ENCODE measurements at places on chromosomes 2 and 18. TPM values are rescaled to one million over a fixed set of nuclear protein-coding genes. Genes with fewer than 3 reads are reported as not detected.

TCF7L1 gene
- 3.5 TPM for total RNA-seq

C2orf15 gene
- total RNA-seq = 0.28 TPM

ITGB6 gene
- 0.07 TPM for total RNA-seq

MARCO gene
- total RNA-seq = not detected

ZNF804A gene
- total RNA-seq = not detected

ABCG8 gene
- total RNA-seq = not detected

MC4R gene
- total RNA-seq = not detected

EPHA4 gene
- total RNA-seq = 33.4 TPM

C2orf66 gene
- total RNA-seq = 0.07 TPM

UGT1A10 gene
- total RNA-seq = not detected

LRP2 gene
- total RNA-seq = under 0.01 TPM

GRCh38 chr2:1588978-1589621 is 155.2 kb downstream of the PXDN start:
- no peak for DNase-seq

DNA sequence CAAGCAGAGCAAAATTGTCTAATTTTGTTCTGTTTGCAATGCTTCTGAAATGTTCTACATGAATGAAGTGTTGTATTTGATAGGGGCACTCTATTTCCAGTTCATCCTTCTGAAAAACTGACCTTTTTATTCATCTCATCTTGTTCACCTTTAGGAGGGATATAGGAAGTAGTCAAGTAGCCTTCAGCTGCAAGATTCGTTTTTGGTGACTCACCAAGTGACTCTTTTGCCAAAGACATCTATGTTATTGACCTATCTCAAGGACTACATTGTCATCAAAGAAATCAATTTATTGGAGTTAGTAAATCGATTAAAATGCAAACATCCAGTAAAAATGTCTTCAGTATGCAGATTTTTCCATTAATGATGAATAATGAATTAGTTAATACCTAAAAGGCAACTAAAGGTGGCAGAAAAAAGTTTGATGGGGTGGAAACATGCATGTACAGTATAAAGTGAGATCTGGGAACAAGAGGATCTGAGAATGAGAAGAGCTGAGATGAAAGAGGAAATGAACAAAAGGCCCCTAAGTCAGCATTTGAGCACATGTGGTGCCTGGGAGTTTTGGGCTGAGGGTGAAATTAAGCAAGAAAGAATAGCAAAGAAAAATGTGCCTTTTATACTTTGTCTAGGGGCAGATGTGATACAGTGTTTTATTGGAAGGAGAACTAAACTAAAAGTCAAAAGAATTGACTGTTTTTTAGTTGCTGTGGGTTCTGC is 255.1 kb upstream of the LINC00305 start:
- DNase-seq = no peak

GRCh38 chr2:102736410-102737409 is 25.1 kb upstream of the TMEM182 start:
- no peak for DNase-seq

GRCh38 chr2:145692971-145693478 is 1173.1 kb upstream of the ZEB2 start:
- no peak for DNase-seq

DNA sequence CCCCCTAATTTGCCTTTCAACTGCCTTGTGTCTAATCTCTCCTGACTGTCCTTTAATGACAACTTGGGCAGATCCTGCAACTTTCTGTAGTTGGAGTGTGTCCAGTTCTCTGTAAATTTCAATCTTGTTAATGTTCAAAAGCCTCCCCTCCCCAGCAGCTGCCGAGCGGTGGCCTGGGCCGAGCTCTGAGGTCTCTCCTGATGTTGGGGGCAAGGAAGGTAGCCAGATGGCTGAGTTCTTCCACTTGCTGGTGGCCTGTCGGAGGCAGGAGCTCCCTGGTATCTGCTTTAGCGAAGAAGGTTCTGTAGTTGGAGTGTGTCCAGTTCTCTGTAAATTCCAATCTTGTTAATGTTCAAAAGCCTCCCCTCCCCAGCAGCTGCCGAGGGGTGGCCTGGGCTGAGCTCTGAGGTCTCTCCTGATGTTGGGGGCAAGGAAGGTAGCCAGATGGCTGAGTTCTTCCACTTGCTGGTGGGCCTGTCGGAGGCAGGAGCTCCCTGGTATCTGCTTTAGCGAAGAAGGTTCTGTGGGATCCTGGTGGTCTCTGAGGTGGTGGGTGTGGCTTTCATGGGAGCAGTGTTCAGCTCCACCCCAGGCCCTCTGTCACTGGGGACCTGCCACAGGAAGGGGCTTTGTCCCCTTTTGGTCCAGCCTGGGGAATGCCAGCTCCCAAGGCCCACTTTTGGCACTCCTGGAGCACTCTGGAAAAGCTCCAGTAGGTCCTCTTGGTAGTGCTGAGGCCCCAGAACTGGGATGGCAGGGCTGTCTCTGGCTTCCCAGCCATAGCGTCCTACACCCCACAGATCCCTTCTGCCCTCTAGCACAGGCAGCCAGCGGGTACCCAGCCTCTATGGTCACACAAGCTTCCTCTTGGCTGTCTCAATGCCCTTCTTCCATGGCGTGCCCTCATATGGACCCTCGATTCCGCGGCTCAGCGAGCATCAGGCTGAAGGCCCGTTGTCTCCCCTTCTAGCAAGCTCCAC is 211.9 kb downstream of the ALPK2 start:
- DNase-seq = no peak

GRCh38 chr2:64212801-64213321 is 68.6 kb upstream of the PELI1 start:
- DNase-seq = no peak

DNA sequence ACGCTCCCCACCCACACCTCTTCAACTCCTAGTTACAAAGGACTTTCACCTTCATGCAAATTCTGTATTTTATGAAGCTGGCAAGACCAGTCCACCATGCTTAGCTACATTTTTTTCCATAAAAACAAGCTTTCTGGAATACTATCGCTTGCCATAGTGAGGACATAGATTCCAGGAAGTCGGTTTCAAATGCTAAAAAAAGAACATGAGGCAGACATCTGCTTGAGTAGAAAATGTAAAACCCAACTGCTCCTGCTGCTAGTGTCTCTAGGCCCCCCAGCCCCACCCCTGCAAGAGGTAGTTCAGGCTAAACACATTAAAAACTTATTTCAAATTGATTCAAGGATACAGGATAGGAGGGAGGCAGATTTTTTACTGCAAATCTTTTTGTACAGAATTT is 148.9 kb downstream of the SMAD2 start:
- DNase-seq = no peak

DNA sequence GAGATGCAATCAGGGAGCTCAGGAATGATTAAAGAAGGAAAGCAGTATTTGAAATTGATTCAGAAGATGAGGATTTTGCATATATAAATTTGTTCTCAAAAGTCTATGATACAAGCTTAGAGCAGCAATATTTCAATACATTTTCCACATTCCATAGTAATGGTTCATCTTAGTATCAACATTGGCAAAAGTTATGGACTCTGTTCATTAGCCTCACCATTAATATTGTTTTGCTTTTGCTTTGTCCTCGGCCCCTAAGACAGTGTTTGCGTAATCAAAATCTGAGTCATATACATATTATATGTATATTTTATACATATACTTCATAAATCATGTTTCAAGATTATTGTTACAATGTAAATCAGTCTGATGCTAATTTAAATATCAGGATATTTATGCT is 176.6 kb downstream of the CNTNAP5 start:
- no peak for DNase-seq

DNA sequence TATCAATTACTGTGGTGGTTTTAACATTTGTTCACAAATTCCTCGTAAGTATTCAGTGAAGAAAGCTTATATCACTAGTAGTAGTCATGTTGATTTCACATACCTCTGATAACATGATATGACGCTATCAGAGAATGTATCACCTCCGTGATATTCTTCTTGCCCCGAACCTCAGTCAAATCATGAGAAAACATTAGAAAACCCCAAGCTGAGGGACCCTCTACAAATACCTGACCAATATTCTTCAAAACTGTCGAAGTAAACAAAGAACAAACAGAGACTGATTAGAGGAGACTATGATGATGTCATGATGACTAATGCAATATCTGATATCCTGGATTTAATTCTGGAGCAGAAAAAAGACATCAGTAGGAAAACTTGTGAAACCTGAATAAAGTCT is 85.6 kb upstream of the SPOPL start:
- DNase-seq = no peak

DNA sequence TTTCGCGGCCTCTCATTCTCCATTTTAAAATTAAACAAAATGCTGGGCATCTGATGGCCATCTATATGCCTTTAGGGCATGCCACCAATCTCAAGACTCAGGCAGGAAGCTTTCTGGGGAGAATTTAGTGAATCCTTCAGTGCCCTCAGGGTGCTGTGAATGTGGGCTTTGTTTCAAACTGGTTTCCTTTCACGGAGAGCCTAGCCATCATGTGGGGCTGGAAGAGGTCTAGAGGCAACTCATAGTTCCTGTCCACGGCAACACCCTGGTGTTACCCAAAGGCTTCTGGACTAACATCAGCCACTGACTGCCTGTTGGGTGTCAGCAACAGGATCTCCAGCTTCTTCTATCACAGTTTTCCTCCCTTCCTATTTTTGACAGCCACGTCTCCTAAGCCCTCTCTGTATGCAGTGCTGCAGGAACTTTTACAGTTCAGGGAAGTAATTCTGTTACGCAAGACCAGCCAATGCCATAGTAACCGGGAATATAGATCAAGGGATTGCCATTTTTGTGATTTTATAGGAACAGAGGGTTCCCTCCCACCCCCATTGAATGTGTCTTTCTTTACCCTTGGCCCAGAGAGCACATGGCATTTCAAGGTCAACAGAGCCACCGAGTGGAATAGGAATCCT is 7.9 kb upstream of the WDR33 start:
- DNase-seq = no peak

- no peak for DNase-seq
Observed at GRCh38 chr18:56294484-56295183, 343.8 kb downstream of the TXNL1 start.

- no peak for DNase-seq
Observed at GRCh38 chr2:13751955-13752354, 880.6 kb upstream of the LRATD1 start.

- DNase-seq = no peak
Observed at GRCh38 chr2:236673823-236674185, 104.2 kb downstream of the ACKR3 start.

- peak; percentile 56 for DNase-seq
Observed at GRCh38 chr18:35077937-35078336, 36.7 kb downstream of the MAPRE2 start.

- DNase-seq = no peak
Observed at GRCh38 chr2:197080578-197081216, 154.2 kb upstream of the PGAP1 start.

- no peak for DNase-seq
Observed at GRCh38 chr2:202771336-202771735, 100.2 kb downstream of the ICA1L start.
